ENCODE measurements at places on chromosomes 3 and 15.

DNA sequence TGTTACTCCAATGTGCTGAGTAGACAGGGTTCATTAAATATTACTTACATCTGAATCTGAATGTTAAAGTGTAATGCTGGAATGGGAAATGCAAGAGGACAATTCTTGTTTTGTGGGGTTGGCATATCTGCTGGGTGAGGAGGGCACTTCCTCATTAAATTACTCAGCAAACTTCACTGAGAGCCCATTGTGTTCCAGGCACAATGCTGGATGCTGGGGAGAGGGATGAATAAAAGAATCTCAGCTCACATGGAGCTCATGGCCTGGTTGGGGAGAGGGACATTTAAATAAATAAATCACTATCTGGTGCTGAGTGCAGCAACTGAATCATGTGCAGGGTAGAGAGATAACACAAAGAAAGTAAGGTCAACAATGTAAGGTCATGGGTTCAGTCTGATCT is 199.2 kb upstream of the CFAP20DC start:
- no peak for DNase-seq

- DNase-seq: no peak
Observed at GRCh38 chr3:194797555-194798250, 112.0 kb downstream of the FAM43A start.

DNA sequence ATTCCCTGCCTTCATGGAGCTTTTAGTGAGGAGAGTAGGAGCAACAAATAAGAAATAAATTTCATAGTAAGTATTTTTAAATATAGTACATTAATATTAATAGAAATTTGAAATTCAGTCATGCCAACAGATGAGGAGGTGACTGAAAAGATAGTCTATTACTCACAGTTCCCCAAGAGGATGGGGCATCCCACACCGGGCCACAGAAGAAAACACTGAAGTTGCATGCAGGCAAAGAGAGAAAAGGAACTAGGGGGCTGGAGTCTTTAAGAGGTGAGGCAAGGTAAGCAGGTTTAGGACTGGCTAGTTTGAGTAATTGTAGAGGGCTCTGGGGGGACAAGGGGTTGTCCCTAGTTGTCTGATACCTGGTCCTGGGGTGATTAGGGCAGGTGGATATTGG is 120.1 kb upstream of the UMPS start:
- no peak for DNase-seq

- no peak for DNase-seq
Observed at GRCh38 chr15:58346361-58346760, 85.4 kb upstream of the LIPC start.

GRCh38 chr15:65812916-65813315 is 20.8 kb upstream of the DENND4A start:
- no peak for DNase-seq

DNA sequence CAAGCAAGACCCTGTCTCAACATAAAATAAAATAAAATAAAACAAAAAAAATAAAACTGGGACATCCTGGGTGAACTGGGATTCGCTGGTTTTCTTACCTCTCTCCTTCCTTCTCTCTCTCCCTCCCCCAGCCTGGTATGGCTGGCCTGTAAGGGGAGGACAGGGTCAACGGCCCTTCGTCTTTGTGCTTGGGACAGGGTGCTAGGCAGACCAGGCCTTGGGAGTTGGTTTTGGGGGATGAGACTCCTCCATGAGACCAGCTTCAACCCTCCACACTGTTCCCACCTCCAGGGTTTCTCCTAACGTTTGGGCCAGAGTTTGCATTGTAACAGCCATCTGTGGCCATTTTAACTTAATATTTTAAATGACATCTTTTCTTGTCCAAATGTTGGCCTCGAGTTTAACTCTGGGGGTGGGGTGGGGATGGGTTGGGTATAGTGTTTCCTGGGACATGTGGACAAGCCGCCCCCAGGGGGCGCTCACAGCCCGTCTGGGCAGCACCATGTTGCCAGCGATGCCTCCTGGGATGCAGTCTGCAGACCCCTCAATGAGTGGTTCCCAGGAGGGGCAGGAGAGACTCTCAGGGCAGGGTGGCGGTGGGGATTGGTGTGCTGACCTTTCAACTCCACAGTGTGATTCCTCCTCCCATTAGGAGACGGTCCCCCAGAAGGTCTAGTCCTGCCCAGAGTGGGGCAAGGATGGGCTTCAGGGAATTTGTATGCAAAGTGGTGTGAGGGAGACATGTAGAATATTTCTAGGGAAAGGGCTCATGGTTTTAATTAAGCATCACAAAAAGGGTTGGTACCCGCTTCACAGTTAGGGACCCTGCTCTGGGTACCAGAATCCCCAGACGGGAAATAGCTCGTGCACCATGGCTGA is 37.7 kb upstream of the LCTL start:
- DNase-seq: peak; percentile 77

- no peak for DNase-seq
Observed at GRCh38 chr3:122964811-122965210, 62.8 kb downstream of the SEMA5B start.

- no peak for DNase-seq
Observed at GRCh38 chr3:62246985-62247384, 126.4 kb downstream of the FEZF2 start.

DNA sequence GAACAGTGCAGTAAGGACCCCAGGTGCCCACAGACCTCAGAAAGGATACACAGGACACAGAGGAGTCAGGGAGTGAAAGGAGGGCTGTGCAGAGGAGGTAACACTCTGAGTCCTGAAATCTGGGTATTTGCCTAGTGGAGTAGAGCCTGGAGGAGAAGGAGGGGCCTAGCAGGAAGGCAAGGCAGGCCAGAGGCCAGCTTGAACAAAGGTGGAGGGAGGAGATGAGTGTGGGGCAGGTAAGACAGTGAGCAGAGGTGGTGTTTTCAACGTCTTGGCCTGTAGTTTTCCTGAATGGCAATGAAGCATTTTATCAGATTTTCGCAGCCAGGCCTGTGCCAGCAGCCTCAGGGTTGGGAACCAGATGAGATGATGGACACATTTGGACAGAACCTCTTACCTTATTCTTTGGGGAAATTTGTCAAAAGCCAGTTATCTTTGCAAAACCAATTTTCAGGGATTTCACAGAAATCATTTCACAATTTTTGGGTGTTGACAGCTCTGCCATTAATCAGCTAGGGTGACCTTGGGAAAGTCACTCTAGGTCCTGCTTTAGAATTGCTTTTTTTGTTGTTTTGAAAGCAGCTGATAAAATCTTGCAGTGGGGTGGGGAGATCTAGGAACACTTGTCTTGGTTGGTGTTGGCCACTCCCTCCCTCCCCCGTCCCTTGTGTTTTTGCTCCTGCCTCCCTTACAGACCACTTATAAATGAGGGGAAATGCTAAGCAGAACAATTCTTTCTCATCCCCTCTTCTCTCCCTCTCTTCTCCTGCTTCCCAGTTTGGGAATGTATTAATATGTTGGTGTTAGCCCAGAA is 38.4 kb downstream of the SPSB4 start:
- DNase-seq: no peak

- no peak for DNase-seq
Observed at GRCh38 chr15:88574655-88575054, 28.2 kb upstream of the DET1 start.

DNA sequence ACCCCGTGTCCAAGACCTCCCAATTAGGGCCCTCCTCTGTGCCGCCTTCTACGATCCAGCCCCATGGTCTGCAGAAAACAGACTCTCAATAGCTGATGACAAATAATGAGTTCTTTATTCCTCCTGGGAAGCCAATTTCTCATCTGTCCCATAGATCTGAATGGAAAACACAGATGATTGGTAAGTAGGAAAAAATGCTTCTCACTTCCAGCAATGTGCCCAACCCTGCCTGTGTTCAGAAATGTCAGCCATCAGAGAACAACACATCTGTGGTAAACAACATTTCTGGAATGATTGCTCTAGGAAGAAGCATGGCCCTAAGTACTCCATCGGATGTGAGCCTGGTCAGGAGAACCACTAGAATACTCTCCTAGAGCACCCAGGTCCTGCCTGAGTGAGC is 240.5 kb upstream of the HES1 start:
- no peak for DNase-seq

DNA sequence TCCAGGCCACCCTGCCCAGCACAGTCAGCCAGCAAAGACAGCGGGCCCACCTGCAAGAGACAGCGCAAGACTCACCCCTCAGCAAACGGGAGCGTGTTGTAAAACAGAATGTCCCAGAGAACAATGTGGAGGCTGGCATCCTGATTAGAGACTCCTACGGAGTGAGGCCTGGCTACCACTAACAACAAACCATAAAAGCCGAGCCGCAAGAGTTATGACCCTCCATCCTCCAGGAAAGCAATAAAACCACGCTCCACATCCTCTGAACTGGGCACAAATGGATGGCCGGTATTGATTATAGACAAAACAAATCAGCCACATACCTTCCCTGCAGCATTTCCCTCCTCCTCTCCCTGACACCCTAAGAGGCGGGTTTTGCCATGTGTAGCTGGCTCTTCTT is 75.8 kb upstream of the LIPC start:
- no peak for DNase-seq
